ENCODE measurements at places on chromosomes 3 and 15.

DNA sequence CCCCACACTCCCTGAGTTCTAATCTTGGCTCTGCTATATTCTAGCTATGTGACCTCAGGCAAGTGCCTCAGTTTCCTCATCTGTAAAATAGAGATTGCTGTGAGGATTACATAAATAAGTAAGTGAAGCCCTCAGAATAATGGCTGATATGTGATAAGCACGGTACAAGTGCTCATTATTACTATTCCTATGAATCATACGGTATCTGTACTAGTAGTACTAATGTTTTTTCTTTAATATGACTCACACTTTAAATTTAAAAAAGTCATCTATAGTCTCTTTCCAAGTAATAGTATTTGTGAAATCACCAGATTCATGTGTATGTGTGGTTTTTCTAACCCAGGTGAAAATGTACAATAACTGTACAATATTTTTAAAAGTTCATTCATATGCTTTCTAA, 58.7 kb downstream of the CLDN11 start:
- DNase-seq = no peak

GRCh38 chr3:104908761-104909160, 457.9 kb upstream of the ALCAM start:
- no peak for DNase-seq

GRCh38 chr3:196694941-196695848, 16.9 kb downstream of the CEP19 start:
- no peak for DNase-seq

GRCh38 chr3:150544041-150544440, 2.3 kb downstream of the SERP1 start:
- DNase-seq = peak; percentile 75

DNA sequence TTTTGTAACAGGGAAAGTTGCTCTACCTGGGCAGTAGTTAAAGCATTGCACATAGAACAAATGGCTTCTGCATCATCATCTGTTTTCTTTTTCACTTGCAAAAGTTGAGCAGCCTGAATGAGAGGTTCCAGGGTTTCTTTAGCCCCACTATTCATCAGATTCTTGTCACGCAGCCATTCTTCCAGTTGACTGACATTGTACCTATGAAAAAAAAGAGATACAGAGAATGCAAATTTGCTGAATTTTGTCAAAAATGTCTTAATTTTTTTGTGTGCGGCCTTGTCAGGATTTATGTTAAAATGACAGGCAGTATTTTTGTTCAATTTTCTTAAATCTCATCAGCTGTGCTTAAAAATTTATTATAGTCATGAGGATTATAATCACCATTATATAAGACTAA, 21.4 kb upstream of the MYO5C start:
- DNase-seq = no peak

DNA sequence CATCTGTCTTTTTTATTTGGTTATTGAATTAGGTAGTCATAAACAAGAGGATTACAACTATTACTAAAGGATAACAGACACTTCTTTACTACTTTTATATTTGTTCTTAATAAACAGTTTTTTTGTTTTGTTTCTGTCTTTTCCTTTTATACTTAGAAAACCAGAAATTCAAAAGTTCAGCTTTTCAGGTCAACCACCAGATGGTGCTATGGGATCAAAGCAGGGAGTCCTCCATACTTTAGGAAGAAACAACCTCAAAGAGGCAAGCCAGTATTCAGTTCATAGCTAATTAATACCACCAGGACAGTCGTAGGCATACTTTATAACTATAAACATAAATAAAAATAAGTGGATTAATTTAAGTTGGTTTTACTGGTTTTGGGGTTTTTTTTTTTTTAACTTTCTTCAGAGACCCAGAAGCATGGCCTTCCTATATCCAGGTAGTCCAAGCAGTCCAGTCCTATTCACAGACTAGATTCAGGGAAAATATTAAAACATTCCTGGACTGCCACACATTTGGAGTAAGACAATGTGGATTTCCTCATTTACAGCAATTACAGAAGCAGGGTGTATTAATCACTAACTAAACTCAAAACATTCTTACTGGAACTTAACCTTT, 16.0 kb upstream of the EID1 start:
- peak; percentile 76 for DNase-seq

- DNase-seq = no peak
Observed at GRCh38 chr3:70631716-70632307, 319.4 kb upstream of the MDFIC2 start.
